Vagina (tissue), 2 donors: ENCODE measurements at places on chromosomes 6 and 20. TPM values are rescaled to one million over a fixed set of nuclear protein-coding genes. Genes with fewer than 3 reads are reported as not detected.

The SDCBP2 gene
- 43.5 TPM for total RNA-seq

GRCh38 chr6:154394571-154394970 is 38.0 kb upstream of the IPCEF1 start:
- no peak for DNase-seq
- no peak overlapping the region for H3K27ac ChIP-seq
- H3K27me3 ChIP-seq: no peaks in the 10 kb centered on the region
- H3K4me3 ChIP-seq: no peak overlapping the region
- H3K4me1 ChIP-seq: no peaks in the 10 kb centered on the region

The SCP2D1 gene
- not detected for total RNA-seq

- H3K27me3 ChIP-seq: no peaks in the 10 kb centered on the region
- H3K4me3 ChIP-seq: no peak overlapping the region
- no peak for DNase-seq
Measured at GRCh38 chr6:117404548-117404947, 21.2 kb downstream of the ROS1 start.

DNA sequence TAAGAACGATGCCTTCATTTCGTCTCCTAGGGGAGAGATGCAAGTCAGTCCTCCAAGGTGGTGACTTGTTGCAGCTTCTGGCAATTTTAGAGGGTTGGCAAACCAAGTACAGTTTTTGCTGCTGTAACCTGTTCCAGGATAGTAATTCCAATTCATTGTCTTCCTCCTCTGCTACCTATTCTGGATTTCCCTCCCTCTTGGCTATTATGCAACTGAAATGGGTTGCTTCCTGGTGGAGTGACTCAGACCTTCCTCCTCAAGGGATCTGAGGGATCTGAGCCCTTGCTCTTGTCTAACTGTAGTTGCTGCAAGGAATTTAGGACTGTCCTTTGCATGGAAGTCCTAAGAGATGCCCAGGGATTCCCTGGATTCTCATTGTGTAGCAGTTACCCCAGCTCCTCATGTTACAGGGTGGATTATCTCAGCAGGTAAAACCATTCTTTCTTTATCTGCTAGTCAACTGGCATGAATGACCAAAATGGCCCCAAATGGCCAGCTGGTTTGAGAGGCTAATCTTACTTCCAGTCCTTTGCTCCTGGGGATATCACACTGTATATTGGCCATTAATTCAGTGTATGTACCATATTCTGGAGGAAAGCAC is 17.6 kb upstream of the ELMO2 start:
- DNase-seq: no peak
- H3K27me3 ChIP-seq: no peaks in the 10 kb centered on the region
- H3K4me1 ChIP-seq: no peaks in the 10 kb centered on the region
- H3K36me3 ChIP-seq: no peaks in the 10 kb centered on the region

- H3K4me3 ChIP-seq: no peak overlapping the region
- H3K27ac ChIP-seq: no peak overlapping the region
- H3K4me1 ChIP-seq: no peaks in the 10 kb centered on the region
- DNase-seq: no peak
- no peaks in the 10 kb centered on the region for H3K27me3 ChIP-seq
- no peaks in the 10 kb centered on the region for H3K36me3 ChIP-seq
Measured at GRCh38 chr20:47438464-47439381, 63.0 kb upstream of the NCOA3 start.

The ACAT2 gene
- 11.3 TPM for total RNA-seq

DNA sequence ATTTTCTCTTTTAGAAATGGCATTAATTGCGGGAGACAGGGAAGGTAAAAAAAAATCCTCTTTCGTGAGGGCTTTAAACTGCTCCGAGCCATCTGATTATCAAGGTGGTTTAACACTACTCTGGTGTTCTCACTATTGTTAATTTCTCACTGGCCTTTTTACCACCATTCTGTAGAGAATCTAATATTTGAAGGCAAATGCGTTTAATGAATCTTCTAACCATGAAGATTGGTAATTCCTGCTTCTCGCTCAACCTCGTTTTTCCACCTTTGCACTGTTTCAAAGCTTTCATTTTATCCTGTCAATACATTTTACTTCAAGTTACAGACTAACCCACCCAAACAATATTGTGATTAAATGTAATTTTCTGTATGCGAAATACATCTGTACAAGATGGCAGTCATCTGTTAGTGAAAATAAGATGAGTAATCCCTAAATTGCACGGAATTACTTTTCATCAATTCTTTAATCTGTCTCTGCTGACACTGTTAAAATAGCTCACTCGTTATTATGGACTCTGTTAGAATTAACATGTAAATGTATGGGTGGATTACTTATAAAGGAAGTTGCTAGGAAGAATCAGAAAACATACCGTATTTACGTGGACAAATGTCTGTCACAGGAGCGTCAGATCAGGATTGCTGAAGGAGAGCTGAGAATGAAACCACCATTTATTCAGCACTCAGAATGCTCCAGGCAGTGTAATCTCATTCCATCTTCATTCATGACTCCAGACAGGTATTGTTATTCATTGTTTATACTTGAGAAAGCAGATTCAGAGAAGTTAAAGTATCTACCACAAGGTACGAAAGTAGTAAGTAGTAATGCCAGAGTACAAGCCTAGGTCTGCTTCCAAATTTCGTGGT is 1.1 kb upstream of the LCA5 start:
- peaks cover 10% of the 10 kb centered on the region for H3K4me1 ChIP-seq
- no peaks in the 10 kb centered on the region for H3K36me3 ChIP-seq
- peak overlapping the region; percentile 93 for H3K27ac ChIP-seq
- H3K27me3 ChIP-seq: no peaks in the 10 kb centered on the region
- H3K4me3 ChIP-seq: peak overlapping the region; percentile 78
- DNase-seq: no peak

- H3K27me3 ChIP-seq: no peaks in the 10 kb centered on the region
- DNase-seq: no peak
- no peak overlapping the region for H3K27ac ChIP-seq
- no peak overlapping the region for H3K4me3 ChIP-seq
Measured at GRCh38 chr6:67914419-67914818, 720.7 kb upstream of the ADGRB3 start.
